ENCODE measurements at places on chromosomes 7 and 10.
A peak's percentile ranks its signal among the peaks of the same experiment; 100 is the strongest.

DNA sequence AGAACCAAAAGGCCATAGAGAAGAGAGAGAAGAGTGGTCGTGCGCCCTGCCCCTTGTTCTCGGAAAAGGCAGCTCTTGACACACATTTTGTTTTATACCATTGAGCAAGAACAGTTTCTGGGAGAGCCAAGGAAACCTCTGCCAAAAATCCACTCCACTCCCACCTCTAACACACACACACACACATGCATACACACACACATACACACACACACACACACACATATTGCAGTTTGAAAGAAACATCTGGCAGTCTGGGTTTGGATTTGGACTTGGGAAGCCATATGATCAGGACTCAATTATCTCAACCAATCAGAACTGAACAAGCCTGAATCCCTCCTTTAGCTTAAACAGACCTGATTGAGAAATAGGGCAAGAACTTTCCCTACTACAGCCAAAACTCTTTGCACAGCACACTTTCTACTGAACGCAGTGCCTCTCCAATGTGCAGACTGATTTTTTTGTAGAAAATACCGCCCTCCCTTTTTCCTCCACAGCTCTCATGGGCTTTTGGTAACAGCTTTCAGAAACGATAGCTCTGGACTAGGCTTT is 484.0 kb upstream of the ZWINT start:
- DNase-seq, result no peak

- DNase-seq, result no peak
These were observed 108.2 kb upstream of the MKLN1 start for GRCh38 chr7:131219312-131220041.

DNA sequence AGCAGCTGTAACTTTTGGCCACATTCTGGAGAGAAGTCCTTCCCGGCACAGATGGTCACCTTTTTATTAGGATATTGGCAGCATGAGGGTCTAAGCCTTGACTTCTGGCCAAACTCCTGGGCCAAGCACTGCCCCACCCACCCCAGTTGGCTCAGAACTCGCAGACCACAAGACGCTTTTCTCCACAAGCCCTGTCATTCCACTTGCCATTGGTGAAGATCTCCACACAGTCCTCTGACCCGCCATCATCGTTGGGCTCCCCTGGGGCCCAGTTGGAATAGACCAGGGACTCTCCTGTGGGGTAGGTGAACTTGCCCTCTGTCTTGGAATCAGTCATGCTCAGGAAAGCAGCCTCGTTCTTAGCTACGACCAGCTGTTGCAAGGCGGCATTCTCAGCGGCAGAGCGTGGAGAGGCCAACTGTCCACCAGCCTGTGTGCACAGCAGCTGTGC is 11.2 kb downstream of the SFTPD start:
- DNase-seq, result no peak

DNA sequence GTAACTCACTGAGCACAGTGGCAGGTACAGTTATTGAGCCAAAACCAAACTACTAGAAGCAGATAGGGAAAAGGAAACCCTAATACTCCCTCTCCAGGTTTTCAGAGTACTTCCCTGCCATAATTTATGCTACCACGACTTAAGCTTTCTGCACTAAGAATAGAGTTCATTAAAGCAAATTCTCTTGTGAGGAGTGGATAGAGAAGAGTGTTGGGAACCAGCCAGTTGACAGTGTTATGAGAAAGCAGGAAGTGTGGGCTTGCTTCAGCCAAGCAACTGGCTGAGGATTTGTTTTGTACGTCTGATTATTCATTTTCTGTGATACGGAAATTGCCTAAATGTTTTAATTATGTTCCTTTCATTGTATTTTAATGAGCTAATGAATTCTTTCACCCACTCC is 280.5 kb downstream of the KIF20B start:
- no peak for DNase-seq

GRCh38 chr10:11325817-11326216 is 285.6 kb downstream of the USP6NL start:
- no peak for DNase-seq

DNA sequence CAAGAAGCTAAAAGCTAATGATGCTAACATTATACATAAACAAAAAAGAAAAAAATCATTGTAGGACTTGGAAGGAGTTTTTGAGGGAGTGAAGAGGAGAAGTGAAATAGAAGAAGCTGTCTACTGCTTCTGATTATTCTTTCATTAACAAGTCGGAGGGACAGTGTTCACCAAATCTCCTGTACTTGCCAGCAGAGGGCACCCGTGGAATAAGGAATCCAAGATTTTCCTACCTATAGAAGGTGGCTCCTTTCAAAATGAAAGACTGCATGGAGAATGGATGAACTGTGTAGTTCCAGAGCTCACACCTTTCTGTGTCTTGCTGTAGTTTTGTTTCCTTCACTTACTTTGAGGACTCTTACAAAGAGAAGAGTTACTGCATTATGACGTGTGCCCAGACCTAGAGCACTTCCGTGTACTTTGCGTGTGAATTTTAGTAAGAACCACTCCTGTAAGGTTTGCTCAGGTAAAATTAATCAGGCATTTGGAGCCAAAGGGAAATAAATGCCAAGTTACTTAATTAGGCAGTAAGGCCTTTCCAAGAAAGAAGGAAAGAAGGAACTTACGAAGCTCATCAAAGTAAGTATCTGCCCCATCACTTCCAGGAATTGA is 145.1 kb downstream of the SEMA3D start:
- DNase-seq, result no peak

- DNase-seq, result no peak
These were observed 29.8 kb upstream of the PODXL start for GRCh38 chr7:131586259-131586658.

DNA sequence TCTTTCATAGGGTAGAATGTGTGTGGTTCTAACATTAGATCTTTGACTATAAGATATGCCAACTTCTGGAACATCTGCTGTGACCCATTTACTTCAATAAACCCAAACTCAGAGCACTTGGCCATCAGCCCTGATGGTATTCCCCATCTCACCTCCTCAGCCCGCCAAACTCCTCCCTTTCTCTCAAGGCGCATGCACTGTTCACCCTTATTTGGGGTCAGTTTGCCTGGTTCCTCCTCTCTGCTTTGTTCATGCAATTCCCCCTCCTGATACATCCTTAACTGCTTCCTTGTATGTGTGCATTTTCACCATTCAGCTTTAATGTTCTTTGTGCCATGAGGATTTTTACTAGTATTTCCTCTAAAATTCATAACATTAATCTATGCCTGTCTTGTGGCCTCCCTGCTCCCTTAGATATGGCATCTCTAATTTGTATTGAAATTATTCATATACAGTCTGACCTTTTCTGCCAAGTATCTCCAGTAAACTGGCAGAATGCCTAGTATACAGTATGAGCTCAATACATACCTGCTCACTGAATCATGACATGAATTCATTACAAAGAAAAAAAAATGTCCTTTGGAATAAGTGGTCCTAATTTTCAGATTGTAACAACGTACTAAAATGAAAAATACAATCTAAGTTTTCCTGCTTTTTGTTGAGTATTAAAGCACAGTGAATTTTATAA is 336.8 kb upstream of the IGFBP3 start:
- no peak for DNase-seq

- DNase-seq, result no peak
These were observed 577.1 kb downstream of the CALN1 start for GRCh38 chr7:71835056-71835455.

DNA sequence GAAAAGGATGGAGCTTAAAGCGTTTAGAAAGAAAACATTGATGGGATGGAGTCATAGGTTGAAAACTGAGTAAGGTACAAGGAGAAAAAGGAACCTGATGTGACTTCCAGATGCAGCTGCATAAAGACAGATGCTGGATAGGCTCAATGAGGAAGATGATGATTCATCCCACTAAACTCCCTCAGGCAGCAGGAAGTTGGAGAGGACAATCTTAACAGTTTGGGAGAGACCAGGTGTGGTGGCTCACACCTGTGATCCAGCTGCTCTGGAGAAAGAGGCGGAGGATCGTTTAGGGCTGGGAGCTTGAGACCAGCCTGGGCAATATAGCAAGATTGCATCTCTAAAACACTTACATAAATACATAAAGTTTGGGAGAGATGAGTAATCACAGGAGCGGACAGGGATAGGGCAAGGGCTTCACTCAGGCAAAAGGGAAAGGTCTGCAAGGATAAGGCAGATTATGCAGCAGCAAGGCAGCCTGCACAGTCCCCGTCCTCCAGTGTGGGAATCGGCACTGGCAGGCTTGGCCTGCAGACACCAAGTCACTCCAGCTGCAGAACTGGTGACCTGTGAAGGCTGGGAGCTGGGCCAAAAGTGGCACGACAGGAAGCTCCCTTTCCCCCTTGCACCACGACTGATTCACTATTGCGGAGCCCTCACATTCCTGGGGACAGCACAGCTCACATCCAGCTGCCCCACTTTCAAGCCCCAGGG is 438.5 kb downstream of the GRID1 start:
- DNase-seq, result no peak

DNA sequence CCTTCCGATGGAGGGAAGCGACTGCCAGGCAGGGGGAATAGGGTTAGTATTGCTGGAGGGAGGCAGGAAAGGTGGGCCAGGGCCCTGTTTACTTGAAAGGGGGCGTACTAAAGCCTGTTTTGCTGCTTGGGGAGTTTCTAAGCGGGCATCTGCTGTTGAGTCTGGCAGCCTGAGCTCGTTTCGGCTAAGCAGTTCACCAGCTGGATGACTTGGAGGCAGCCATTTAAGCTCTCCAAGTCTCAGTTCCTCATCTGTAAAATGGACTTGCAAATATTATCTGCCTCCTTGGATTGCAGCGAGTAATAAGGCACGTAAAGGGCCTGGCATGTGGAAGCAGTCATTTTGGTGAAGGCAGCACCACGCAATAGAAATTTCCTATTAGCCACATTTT is 44.0 kb downstream of the LDB3 start:
- DNase-seq, result no peak

- no peak for DNase-seq
These were observed 142.8 kb downstream of the LSM5 start for GRCh38 chr7:32347244-32347828.

GRCh38 chr10:32938554-32939061 is 19.4 kb downstream of the ITGB1 start:
- DNase-seq, result no peak

- no peak for DNase-seq
These were observed 96.1 kb downstream of the LRMDA start for GRCh38 chr10:75527542-75527941.

- DNase-seq, result no peak
These were observed 18.7 kb downstream of the FRMD4A start for GRCh38 chr10:14312014-14312413.

GRCh38 chr10:18359812-18360211 is 219.6 kb downstream of the CACNB2 start:
- DNase-seq, result no peak

- DNase-seq, result peak; percentile 48
These were observed 6.4 kb upstream of the GPR22 start for GRCh38 chr7:107463139-107464078.

- peak; percentile 74 for DNase-seq
These were observed 191.4 kb downstream of the FAM107B start for GRCh38 chr10:14583252-14583651.

DNA sequence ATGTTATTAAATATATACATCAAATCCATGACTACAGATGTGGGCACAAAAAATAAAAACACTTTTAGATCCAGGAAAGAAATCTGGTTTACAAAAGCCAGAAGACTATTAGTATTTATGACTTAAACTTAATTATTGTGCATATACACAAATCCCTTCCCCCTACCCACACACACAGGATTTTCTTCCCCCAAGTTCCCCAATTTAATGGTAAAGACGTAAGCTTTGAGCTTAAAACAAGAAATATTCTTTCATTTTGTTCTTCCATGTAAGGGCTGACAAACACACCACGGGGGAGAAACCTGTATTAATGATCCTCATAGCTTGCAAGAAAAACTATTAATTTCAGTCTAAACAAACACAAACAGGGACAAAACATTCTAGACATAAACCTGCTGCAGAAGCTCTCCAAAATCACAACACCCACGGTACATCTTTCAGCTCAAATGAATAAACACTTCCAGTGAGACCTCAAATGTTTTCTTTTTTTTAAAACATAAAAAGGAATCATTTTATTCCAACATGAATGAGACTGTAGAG is 28.5 kb downstream of the OSBPL3 start:
- DNase-seq, result no peak

DNA sequence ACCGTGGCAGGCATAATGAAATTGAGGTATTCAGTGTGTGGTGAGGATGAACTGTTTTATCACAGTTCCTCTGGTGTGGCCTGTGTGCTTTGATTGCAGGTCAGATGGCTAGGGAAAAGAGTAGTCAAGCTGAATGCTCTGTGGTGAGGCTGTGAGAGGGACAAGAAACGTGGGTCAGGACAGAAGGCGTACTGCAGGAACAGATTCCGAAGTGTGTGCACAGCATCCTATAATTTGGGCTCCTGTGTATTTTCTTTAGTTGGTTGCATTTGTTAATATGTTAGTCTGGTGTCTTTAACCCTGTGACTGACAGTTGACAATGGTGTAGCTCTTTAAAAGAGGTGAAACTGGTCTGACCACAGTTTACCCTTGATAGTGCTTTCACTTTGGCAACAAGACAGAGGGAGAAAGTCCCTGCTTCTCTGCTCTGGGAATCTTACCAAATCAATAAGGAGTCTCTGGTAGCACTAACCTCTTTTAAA is 76.5 kb downstream of the AUTS2 start:
- DNase-seq, result no peak

GRCh38 chr7:124403112-124403511 is 362.5 kb downstream of the GPR37 start:
- DNase-seq, result no peak

GRCh38 chr10:91592266-91592975 is 40.5 kb downstream of the PPP1R3C start:
- DNase-seq, result no peak

DNA sequence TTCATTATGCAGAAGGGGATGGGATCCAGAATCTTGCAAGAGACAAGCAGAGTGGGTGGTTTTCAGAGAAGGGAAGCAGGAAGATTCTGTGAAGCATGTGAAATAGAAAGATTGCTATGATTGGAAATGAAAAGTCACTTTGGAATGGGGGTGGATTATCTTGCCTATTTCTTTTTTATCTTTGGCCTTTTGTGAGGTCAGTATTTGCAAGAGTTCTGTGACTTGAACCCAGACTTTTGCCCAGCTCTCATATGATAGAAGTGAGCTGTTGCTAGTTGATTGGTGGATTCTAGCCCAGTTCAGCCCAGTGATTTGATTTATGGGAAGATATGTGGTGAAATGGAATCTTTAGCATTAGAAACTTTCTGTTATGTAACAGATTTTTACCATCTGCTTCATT is 17.1 kb downstream of the ENTPD7 start:
- DNase-seq, result no peak

DNA sequence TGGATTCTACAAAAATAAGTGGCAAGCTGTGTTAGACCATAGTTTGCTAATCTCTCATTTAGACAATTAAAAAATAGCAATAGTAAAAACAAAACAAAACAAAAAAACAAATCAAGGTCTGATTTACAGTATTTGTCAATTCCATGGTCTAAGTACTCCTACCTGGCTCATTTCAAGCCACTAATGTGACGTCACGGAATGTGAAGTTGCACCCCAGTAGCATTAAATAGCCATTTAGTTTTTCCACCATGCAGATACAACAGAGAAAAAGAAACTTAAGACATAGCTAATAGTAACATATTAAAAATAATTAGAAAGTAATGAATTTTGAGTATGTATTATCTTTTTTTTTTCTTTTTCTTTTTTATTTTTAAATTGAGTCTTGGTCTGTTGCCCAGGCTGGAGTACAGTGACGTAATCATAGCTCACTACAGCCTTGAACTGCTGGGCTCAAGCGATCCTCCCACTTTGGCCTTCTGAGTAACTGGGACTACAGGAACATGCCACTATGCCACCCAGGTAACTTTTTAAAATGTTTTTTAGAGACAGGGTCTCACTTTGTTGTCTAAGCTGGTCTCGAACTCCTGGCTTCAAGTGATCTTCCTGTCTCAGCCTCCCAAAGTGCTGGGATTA is 101.2 kb downstream of the MKX start:
- DNase-seq, result no peak

All from activated T-cell treated with anti-CD3 and anti-CD28 coated beads, Interleukin-2, amount 50 U/mL, for 1 hour (primary cell).